ENCODE measurements at places on chromosomes 7 and 10.
A peak's percentile ranks its signal among the peaks of the same experiment; 100 is the strongest.

DNA sequence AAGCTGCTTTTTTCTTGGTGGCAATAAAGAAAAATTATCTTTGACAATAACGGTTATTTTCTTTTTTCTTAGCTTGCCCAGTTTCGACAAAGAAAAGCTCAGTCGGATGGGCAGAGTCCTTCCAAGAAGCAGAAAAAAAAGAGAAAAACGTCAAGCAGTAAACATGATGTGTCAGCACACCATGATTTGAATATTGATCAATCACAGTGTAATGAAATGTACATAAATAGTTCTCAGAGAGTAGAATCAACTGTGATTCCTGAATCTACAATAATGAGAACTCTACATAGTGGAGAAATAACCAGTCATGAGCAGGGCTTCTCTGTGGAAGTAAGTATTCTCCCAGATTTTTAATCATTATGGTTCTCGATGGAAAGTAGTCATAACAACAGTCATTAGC lies 33.0 kb downstream of the AKAP9 start:
- DNase-seq = no peak

- no peak for DNase-seq
These were observed 26.1 kb upstream of the TRUB1 start for GRCh38 chr10:114911801-114912469.

DNA sequence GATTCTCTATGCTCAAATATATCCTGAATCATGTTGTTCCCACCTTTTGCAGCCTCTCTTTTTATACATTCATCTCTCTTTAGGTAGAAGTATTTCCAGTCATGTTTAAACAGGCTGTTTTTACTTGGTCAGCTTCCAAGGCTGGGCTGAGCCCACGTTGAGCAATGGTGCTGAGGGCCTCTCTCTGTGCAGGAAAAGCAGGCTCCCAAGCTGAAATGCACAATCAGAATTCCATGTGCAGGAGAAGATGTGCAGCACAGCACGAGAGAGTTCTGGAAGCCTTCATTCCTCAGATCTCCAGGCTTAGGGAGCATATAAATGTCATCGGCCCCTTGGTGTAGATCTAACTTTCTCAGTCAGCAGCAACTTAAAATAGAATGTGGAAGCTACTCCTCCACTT lies 588.5 kb downstream of the TNS3 start:
- DNase-seq = no peak

DNA sequence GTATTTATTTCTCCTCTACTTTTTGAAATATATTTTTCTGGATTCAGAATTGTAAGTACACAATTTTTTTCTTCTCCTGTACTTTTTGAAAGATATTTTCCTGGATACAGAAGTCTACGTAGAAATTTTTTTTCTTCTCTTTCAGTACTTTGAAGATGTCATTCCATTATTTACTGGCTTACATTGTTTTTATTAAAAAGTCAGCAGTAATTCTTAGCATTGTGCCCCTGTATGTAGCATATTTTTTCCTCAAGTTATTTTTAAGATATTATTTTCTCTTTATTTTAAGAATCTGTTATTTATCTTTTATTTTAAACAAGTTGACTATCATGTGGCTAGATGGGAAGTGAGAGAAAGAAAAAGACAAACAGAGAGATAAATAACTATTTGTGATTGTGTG lies 119.0 kb upstream of the NPSR1 start:
- no peak for DNase-seq

DNA sequence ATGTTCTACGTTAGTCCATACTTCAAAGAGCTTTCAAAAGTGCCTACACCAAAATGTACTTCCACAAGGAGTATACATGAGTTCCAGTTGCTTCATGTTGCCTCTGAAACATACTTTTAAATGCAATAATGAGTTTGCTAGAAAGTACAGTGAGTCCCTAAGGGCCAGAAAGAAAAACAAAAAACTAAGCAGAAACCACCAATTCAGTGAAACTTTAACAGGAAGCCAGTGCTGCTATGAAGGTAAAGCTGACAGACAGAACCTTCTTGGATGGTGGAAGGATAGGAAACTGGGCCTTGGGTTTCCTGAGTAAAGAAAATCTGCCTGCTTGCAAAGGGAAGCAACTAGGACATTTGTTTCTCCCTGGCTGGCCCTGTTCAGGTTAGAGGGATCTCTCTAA lies 104.2 kb downstream of the CTTNBP2 start:
- DNase-seq = no peak

- DNase-seq = peak; percentile 27
These were observed at the start of gene BICC1 for GRCh38 chr10:58512491-58513187. TSS of gene BICC1 (plus strand) at chr10:58512872. CDS start at chr10:58513144, 272 bp downstream.

- no peak for DNase-seq
These were observed 110.9 kb upstream of the LSM8 start for GRCh38 chr7:118072893-118073674.

- DNase-seq = peak; percentile 33
These were observed 631 bp downstream of the RTKN2 start for GRCh38 chr10:62268027-62268398.

- DNase-seq = no peak
These were observed 64.7 kb upstream of the AOAH start for GRCh38 chr7:36788825-36789470.

DNA sequence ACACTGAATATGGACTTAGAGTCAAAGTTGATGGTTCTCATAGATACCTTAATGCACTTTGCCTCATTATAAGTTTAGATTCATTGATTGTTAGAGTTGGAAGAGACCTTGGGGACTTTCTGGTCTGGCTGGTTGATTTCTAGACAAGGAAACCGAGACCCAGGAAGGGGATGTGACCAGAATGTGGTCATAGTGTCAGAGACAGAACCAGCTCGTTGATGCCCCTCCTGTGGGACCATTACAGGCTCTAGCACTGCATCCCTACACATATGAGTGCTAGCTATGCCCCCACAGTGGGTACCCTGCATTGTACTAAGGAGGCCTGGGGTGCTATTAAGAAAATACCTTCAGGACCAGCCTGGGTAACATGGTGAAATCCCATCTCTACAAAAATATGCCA lies 306.6 kb downstream of the CAMK1D start:
- no peak for DNase-seq

GRCh38 chr10:47158116-47159071 lies 141.6 kb upstream of the GDF10 start:
- no peak for DNase-seq

DNA sequence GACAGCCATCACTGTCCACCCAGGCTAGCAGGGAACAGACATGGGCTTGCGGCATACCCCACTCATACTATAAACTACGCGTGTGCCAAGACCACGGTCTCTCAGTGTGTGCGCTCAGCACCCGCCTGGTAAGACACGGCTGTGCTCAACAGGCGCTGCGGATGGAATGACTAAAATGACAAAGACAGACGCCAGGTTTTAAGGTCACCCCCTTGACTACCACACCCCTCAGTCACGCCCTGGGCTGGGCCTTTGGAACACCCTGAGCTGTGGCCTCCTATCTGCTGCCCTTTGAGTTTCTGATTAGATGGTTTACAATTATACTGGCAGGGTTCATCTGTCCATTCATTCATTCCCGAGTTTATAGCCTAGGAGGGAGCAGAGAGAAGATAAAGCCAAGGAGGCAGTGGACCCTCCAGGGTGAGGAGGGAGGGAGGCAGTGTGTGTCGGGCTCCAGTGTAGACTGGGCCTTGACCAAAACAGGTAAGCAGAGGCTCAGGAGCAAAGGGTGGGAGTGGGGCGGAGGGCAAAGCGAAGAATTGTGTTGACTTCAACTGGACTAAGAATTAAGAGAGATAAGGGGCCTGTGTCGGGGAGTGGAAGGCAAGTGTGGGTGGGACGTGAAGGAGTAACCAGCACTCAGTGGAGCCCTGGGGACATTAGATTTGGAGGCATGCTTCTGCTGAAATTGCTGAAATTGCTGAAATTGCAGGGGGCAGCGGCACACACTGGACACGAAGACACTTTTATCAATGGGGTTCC lies 35.0 kb downstream of the TNS3 start:
- no peak for DNase-seq

- DNase-seq = no peak
These were observed 12.1 kb upstream of the DLX6 start for GRCh38 chr7:96993094-96993865.

- DNase-seq = no peak
These were observed 137.7 kb downstream of the RTKN2 start for GRCh38 chr10:62130948-62131347.

- DNase-seq = no peak
These were observed 8.6 kb downstream of the ZNF467 start for GRCh38 chr7:149764481-149765398.

GRCh38 chr7:32947420-32947983 lies 9.7 kb upstream of the FKBP9 start:
- no peak for DNase-seq

- DNase-seq = no peak
These were observed 107.7 kb upstream of the EEPD1 start for GRCh38 chr7:36045326-36045725.

DNA sequence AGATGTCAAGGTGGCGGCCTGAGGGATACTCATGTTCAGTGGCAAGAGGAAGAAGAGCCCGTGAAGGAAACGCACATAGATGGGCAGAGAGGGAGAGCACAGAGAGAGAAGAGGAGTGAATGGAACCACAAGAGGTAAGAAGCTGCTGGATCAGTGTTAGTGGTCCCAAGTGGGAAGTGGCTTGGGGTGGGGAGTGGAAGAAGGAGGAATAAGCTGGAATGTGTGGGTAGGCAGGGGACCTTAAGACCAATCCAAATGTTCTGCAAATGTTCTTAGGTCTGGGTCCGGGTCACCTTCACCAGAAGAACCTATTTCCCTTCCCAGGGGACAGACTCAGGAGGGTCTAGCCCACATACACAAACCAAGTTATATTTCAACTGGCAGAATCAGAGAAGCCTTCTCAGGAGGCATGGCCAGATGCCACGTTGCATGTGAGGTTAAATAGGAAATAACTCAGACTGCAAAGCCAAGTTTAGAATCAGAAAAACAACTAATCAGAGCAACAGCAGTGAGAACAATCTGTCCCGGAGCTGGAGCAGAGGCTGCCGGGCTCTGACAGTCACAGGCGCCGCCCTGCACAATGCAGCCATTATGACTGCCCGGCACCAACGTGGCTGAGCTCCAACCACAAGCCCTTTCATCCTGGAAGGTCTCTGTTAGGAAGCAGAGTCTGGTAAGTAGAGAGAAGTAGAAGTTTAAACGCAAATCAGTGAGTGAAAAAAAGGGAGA lies 78.6 kb upstream of the ARMC3 start:
- DNase-seq = peak; percentile 37

DNA sequence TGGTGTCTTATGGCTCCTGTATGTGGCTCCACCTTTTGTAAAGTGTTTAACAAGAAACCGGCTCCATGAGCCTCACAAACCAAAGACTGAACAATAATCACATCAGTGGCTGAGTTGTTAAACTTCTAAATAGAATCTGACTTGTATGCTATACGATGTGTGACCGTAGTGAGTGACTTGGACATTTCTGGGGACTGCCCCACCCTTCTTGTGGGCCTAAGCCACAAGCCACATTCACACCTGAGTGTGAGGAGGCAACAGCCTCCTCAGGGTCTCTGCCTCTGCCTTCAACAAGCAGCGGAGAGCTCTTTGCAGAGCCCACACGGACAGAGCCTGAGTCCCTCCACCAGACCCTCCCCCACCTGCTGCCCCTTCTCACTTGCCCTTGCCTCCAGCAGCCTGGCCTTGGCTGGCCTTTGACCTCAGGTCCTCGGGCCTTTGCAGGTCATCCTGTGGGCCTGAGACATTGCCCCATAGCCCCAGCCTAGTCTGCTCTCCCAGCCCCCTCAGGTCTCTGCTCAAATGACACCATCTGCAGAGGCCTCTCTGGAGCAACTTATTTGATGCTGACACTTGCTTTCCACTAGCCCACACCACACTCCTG lies 156.8 kb upstream of the TNS3 start:
- no peak for DNase-seq

DNA sequence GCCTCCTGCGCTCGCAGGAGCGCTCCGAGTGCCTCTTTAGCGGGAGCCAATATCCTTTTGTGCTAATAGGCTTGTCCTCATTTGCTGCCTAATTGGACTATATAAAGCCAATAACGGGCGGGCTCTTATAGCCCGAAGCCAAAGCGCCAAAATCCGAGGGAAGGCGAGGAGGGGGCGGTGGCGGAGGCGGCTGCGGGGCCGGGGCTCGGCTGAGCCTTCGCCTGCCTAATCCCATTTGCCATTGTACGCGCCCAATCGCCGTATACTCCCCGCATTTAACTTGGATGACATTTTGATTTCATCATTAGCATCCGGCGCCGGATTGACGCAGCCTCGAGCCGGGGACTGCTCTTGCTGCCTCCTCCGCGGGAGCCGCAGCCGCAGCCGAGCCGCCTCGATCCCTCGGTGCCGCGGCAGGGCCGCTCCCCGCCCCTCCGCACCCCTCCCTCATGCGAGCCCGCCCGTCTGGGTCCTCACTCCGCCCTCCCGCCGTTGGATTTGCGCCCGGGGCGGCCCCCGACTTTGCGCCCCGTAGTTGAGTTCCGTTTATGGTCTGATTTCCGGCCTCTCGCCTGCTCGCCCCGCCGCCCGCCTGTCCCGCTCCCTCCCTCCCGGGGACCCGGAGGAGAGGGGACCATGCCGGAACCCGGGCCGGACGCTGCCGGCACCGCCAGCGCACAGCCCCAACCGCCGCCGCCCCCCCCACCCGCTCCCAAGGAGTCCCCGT lies at the start of gene HMX3:
Gene HMX3 (plus strand): TSS at position 556 of the 727 bp plus-strand sequence. CDS start 81 bp downstream, at position 637.
- peak; percentile 76 for DNase-seq

DNA sequence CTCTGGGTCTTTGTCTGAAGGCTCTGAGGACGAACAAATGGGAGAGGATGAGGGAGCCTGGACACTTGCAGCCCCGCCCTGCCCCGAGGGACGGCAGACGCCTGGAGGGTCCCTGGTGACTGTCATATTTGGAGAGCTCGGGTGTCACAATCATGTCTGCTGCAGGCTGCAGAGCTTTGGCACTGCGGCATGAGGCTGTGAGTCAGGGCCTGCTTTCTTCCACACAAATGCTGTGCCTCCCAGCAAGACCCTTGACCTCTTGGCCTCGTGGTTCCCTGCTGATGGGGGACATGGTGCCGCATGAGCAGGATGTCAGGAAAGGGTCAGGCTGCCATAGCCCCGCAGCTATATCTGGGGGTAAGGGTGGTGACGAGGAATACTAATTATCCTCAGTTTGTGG lies 64.9 kb upstream of the PPIF start:
- DNase-seq = no peak

- DNase-seq = no peak
These were observed 32.4 kb upstream of the TOMM7 start for GRCh38 chr7:22855049-22855392.

DNA sequence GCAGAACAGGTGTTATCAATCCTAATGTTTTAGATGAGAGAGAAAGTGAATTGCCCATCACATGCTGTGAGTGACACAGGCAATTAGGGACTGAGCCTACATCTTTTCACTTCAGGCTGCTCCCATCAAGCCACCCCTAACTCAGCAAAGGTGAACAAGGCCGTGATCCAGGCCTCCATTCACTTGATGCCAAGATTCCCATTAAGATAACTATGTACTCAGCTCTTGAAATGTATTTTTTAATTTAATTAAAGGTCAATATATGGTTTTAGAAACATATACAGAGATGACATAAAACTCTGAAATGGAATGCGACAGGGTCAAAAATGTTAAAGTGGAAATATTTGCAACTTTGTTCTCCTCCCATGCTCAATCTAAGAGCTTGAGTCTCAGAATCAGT lies 27.9 kb upstream of the UBE2H start:
- no peak for DNase-seq

DNA sequence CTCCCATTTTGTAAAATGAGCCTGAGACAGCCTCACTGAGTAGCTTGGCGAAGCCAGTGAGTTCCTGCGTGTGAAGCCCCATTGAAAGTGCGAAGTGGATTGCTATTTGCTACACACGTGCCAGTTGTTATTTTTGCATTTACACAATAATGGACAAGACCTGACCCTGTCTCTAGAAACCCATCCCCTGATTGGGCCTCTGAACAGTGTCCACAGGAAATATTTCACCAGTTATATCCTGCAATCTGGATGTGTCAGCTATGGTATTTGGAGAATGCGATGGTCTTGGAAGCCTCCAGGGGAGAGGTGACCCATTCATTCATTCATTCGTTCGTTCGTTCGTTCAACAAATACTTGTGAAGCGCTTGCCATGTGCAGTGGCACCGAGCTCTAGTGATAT lies 37.1 kb downstream of the COL13A1 start:
- no peak for DNase-seq

All from activated CD4-positive, alpha-beta T cell treated with anti-CD3 and anti-CD28 coated beads for 36 hours (primary cell).